ENCODE measurements at places on chromosomes 7 and 10.

- no peak for DNase-seq
Observed at GRCh38 chr10:97582169-97582568, 2.0 kb upstream of the HOGA1 start.

DNA sequence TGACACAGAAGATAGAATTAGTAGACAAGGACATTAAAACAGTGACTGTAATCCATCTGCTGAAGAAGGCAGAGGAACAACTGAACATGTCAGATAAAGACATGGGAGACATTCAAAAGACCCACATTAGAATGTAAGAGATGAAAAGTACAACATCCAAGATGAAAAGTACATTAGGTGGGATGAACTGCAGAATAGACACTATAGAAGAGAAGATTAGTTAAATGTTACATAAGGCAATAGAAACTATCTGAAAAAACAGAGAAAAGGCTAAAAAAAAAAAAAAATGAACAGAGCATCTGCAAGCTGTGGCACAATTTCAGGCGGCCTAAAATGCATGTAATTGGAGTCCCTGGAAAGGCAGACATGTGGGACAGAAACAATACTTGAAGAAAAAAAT lies 21.6 kb downstream of the NUB1 start:
- DNase-seq: no peak

- no peak for DNase-seq
Observed at GRCh38 chr7:43851805-43852204, 17.5 kb downstream of the MRPS24 start.

DNA sequence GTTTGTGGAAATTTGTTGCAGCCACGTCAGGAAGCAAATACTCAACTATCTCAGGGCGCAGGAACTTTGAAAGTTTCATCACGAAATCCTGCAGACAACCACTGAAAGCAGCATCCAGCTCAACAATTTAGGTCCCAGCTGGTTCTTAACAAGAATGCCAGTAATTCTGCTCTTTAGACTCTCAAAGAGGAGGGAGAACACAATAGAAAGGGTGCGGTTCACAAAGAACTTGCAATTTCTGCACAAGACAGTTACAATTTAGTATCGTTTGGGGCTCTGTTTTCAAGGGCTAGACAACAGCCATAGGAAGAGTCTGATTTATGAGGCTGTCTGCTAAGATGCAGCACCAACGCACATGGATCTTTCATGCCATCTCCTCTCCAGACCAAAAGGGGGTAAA lies 223.1 kb downstream of the FGFR2 start:
- no peak for DNase-seq

All from substantia nigra (tissue), 51 donors.